ENCODE measurements at places on chromosomes 5 and 9.

- DNase-seq = no peak
Observed at GRCh38 chr5:62326302-62326701, 20.3 kb downstream of the KIF2A start.

DNA sequence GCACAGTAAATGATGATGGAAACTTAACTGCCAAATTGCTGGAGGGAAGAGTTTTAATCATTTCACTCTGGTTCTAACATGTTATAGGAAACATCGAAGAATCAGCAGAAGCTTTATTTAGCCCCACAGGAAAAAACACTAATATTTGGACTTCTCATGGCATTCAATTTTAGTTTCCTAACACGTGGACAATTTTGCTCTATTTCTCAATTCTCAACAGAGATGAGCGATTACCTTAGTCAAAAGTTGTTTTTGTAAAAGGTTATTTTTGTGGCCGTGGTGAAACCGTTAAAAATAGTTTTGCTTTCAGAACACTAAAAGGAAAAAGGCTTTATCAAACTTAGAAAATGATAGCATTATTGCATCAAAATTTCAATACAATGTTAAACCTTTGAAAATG, 235.2 kb downstream of the PLK2 start:
- DNase-seq = no peak

GRCh38 chr5:133824661-133825254, 143.7 kb downstream of the C5orf15 start:
- no peak for DNase-seq

DNA sequence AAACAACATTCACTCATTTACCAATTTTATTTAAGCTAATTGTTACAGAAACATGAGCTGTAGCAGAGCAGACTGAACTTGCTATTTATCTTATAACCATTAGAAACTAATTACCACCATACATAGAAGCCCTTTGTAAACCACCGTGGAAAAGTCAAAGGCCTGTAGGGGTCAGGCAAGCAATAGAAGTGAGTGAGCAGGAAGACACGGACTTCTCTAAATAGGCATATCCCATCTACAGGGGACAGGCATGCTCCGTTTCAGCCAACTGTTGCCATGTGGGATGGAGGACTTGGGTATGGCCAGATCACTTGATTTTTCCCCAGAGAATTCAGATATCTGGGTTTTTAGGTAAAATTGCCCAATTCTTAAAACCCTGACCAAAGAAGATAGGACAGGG, 44.8 kb downstream of the PRRC1 start:
- no peak for DNase-seq

DNA sequence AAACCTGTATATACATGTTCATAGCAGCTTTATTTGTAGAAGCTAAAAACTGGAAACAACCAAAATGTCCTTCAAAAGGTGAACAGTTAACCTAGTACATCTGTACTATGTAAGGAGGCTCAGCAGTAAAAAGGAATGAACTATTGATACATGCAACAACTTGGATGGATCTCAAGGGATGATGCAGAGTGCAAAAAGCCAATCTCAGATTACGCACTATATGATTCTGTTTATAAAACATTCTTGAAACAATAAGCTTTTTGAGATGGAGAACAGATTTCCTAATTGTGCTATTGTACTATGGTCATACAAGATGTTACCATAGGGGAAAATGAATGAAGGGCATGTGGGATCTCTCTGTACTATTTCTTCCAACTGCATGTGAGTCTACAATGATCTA, 88.9 kb downstream of the PAM start:
- DNase-seq = no peak

GRCh38 chr5:9850456-9850855, 220.3 kb upstream of the TAS2R1 start:
- no peak for DNase-seq

GRCh38 chr5:139746691-139747582, 48.7 kb upstream of the PSD2 start:
- peak; percentile 33 for DNase-seq

GRCh38 chr5:175788155-175788787, 83.1 kb upstream of the CPLX2 start:
- no peak for DNase-seq

DNA sequence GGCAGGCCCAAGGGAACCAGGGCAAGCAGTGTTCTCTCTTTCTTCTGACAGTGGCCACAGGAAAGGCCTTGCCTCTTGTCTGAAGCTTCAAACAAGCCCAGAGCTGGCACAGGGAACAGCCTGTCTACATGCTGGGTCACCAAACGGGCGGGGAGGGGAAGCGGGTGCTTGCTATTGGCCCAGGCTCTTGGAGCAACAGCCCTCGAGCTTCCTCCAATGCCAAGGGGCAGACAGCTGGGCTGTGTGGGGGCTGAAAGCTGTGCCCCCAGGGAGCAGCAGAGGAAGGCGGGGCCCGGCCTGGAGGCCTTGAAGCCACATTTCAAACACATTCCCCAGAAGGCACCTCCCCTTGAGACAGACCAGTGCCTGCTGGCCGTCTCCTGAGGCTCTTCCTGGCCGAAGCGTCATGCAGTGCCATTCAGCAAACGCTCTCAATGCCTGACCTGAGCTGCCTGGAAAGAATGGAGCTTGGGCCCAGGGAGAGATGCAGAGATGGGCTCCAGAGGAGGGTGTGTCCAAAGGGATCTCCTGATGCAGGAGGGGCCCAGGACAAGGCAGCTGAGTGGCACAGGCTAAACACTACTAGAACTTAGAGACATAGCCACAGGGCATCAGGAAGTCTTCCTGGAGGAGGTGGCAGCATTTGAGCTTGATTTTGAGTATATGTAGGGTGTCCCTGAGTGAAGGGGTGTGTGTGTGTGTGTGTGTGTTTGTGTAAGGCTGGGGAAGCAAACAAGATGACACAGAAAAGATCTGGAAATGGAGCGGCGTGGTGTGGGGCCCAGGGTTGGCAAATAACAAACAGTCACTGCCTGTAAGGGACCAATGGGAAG, 2.5 kb downstream of the FIBCD1 start:
- DNase-seq = peak; percentile 71

DNA sequence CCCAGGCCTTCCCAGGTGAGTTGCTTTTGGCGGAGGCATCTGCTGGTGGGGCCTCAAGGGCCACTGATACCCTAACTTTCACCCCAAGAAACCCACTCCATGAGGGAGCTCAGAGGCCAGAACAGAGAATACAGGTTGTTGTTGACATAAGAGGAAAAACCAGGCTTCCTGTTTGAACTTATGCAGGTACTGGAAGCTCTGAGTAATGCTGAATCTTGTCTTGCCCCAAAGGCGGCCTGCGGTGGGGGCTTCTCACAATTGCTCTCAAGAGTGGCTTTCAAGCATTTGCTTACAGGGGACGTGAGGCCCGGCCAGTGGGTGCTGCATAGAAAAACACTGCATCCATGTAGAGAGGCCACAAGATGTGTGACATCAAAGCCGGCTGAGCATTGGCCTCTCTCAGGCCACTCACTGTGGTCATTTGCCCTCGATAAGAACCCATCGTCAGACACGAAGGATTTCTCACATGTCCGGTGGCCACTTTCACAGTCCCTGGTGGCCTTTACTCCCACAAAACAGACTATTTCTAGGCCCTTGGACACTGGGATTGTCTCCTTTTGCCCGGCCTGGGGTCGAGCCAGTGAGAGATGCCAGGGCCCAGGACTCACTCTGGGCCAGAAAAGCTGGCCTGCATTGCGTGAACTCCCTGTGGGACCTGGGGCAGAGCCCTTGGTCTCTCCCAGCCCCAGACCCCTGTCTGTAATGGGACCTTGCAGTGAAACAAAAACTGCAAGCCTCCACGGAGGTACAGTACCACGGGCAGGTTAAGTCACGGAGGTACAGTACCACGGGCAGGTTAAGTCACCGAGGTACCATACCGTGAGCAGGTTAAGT, 34.5 kb upstream of the TCF7 start:
- no peak for DNase-seq

DNA sequence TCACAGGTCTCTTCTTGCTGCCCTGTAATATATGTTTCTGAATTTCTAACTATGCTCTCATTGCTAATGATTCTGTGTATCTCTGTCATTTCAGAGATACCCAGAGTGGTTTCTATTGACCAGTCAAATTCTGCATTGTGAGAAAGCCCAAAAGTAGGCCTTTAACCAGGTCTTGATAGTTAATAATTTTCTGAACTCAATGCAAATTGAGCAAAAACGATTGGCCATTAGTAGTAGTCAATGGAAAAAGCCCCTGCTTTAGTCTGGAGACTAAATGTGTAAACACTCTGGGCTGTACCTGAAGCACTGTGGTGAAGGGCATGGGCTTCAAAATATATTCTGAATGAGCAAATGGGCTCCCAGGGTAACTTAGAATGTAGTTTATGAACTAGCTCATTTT, 307.6 kb downstream of the ARL15 start:
- no peak for DNase-seq

DNA sequence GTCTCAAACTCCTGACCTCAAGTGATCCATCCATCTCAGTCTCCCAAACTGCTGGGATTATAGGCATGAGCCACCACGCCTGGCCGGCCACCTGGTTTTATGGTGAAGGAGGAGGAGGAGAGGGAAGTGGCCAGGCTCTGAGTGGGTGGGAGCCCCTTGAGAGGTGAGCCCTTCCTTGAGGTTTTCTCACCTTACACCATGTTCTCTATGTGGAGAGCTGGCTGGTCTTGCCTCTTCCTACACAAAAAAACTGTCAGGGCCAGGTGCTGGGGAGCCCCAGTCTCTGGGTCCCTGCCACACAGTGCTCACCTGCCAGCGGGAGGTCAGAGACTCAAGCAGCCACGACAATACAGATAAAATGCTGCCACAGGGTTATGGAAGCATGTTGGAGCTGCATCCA, 18.1 kb downstream of the SWI5 start:
- no peak for DNase-seq

- DNase-seq = no peak
Observed at GRCh38 chr5:168324859-168325630, 33.6 kb downstream of the WWC1 start.

GRCh38 chr9:101478906-101479305, 43.3 kb upstream of the ALDOB start:
- no peak for DNase-seq

DNA sequence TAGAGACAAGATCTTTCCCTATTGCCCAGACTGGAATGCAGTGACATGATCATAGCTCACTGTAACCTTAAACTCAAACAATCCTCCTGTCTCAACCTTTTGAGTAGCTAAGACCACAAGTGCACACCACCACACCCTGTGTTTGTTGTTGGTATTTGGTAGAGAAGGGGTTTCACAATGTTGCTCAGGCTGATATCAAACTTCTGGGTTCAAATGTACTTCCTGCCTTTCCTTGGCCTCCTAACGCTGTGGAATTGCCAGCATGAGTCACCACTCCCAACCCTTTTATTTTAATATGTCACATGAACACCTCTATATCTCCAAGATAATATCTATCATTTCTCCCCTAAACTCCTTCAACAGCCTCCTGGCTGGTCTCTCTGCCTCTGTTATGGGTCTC, 719.0 kb downstream of the PTPRD start:
- DNase-seq = no peak

GRCh38 chr9:76859860-76860259, 46.1 kb downstream of the PRUNE2 start:
- DNase-seq = no peak

DNA sequence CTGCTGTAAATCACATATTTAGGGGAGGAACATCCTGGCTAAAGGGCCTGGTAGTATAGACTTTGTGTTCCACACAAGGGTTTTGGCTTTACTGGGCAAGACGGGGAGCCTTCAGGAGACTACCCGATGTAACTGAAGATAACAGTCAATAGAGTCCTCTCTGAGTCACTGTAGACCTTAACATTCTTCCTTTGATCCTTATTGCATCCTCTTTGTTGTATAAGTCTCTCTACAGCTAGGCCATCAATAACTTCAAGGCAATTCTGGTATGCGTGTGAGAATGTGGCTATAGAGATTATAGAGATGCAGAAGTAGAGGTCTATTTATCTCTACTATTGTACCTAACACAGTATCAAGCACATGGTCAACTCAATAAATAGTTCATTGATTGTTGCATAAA, 67.3 kb upstream of the STK32A start:
- DNase-seq = no peak

DNA sequence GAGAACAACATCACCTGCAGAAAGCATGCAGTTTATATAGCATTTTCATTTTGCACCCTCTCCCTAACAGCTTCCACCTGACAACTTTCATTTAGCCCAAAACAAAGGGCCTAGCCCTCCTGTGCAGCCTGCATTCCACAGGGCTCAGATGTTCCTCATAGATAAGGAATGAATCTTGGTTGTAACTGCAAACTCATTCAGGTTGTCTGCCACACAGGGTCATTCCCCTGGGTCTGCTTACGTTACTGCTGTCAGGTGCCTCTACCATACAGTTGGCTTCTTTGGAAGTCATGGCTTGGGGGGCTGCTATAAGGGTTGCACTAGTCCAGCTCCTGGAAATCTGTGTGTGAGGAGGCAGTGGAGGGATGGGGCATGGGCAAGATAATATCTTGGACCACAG, 2.7 kb upstream of the DCP2 start:
- DNase-seq = no peak

DNA sequence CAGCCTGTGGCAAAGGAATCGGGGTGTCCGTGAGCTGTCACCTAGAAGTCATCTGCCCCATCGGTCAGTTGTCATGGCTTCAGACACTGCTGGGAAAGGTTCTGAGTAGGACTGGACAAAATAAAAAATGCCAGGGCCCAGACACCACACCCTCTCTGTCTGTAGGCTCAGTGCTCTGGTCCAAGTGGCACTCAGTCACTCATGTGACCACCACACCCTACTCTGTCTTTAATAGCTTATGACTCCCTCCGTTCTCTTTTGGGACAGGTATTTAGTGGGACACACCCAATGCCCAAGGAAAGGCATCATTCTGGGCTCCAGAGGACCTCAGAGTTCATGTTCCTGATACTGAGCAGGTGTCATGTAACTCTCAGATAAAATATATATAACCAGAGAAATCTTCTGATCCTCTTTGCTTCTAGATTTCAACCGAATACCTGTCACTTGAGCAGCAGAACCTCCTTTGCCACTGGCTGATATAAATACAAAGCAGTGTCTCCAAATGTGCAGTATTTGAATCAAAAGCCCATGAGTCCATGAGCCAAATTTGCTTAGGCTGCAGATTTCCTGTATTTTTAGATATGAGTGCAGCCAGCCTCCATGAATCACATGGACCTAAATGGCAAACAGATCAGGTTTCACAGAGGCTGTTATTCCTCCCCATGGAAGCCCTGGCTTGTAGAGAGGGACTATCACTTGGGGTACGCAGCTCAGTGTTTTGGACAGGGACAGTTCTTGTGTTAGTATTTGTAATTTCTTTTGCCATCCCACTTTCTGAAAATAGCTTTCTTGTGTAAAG, 272.0 kb downstream of the ARHGAP26 start:
- no peak for DNase-seq

DNA sequence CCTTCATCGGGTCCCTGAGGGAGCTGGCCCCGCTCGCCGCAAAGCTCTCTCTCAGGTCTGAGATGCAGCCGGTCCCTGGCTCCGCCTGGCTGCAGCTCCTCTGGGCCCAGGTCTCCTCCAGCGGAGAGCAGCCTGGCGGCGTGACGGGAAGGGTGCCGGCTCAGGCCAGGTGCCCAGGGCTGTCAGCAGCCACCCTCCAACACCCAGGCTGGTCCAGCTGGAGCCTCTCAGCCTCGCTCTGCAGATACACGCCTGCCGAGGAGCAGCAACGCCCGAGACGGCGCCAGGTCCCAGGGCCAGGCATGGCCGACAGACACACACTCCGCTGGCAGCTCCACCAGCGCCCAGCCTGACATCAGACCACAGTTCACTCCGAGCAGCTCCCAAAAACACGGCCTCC, 25.6 kb downstream of the FAM163B start:
- DNase-seq = no peak

Measured in ovary (tissue), 10 donors.